Mesenteric fat pad (tissue), 1 donor: ENCODE measurements at places on chromosomes 6 and 20.

DNA sequence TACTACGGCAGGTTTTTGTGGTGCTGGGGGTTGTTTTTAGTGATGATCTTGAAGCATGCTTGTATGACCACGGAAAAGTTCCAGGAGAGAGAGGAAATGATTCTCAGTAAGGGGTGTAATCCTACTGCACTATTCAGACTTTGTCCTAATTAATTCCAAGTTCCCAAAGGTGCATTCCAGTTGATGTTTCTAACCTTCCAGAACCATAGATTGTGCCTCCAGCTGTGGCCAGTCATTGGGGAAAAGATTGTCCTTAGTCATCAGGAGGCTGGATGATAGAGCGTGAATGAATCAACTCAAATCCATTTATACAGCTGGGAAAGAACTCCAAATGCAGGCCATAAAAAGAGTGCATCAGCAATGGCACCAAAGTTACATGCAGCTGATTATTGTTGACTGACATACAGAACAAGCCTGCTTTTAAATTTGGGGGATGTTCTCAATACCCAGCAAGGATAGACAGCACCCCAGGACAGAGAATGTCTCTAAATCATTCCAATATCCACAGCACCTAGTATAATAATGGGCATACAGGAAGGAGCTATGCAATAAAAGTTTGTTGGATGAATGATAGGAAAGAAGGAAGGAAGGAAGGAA is 27.8 kb upstream of the PKHD1 start:
- no peak for DNase-seq

DNA sequence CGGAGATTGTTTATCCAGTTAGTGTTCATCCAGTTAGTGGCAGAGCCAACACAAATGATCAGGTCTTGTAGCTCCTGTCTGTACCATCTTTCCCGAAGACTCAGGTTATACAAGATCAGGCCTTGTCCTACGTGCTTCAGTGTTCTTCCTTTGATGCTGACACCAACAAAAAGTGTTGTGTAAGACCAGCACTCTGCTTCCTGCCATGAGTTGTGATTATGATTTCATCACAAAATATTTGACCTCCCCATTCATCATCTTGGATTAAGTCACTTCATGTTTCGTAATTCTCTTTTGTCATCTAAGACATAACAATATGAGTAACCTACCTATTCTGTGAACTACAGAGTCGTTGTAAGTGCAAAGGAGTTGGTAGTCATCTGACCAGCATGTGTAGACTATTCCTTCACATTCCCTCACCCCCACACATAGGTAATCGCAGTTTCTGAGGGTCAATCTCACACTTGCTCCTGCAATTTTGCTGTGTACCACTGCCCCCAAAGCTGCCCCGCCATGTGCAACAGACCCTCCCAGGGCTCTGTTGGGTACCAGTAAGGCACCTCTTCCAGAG is 135.6 kb upstream of the SLC22A23 start:
- DNase-seq = no peak

- DNase-seq = no peak
These were observed 122.7 kb upstream of the RNF24 start for GRCh38 chr20:4138056-4138455.

DNA sequence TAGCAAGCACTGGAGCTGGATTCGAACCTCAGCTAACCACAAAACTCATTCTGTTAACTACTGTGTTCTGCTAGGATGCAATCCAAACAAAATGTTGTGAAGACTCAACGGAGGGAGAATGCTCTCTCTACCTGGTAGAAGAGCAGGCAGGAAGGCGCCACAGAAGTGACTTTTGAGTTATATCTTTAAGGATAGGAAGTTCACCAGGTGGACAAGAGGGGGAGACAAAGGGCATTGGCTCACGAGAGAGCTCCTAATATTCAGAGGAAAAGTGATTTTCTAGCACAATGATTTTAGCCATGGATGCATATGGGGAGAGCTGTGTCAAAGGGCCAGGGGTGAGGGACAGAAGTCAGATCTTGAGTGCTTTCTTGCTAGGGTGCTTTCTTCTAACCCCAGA is 108.4 kb upstream of the MAFB start:
- DNase-seq = no peak

- DNase-seq = no peak
These were observed 9.0 kb downstream of the OR2B6 start for GRCh38 chr6:27966044-27966443.

DNA sequence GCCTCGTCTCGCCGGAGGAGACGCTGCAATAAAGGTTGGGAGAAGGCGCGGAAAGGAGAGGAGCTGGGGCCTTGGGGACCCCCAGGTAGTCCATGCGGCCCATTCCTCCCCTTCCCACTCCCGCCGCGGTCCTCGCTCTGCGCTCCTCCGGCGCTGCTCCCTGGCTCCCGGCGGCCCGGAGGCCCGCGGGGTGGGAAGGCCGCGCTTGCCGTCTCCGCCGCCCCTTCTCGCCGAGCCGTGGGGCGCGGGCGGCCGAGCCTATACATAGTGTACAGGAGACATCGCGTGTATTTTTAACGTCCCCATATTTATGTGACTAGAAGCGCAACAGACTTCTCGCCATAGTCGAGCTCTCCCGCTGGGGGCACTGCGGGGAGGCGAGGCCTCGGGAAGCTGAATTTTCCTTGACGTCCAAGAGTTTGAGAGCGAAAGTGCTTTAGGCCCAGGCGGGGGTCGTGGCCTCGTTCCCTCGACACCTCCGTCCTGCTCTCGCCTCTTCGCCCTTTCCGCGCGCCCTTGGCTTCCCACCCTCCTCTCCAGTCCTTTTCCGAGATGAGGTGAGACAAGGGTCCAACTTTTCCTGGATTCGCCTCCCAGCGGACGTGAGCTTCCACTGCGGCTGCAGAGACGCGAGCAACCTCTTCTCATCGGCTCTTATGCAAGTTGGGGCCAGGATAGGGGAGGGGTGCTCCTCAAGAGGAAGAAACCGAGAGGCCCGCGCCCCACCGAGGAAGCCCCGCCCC is 29.0 kb downstream of the SLC12A5 start:
- no peak for DNase-seq

DNA sequence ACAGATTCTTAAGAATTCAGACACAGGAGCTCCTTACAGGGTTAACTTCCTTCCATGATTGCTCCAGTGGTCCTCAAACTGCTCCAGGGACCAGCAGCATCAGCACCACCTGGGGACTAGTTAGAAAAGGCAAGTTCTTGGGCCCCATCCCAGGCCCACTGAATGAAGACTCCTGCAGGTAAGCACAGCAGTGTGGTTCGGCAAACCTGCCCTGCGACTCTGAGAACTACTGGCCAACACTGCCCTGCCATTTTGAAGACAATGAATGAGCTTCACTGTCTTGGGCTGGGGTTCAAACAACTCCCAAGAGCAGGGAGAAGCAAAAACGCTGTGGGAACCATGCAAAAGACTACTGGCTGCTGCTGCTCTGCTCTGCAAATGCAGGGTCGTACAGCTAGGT is 39.4 kb downstream of the SLC22A23 start:
- DNase-seq = no peak

- DNase-seq = no peak
These were observed 692.8 kb downstream of the EPM2A start for GRCh38 chr6:145042559-145042958.

GRCh38 chr6:164035900-164036485 is 621.5 kb downstream of the QKI start:
- DNase-seq = no peak

DNA sequence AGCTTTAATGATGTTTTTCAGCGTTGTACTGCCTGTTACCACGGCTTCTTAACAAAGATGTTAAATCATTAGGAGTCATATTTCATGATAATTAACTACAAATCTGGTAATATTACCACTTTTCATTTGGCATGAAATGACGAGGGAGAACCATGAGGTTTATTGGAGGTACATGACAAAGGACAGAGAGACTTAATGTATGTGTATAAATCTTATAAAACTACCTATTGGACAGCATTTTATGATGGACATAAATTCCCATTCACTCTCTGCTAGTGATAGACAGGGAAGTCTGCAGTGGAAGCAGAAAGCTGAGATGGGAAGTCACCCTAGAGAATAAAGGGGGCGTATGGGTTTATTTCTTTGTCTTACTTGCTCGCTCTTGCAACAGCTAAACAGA is 949.9 kb upstream of the FLRT3 start:
- DNase-seq = no peak

GRCh38 chr6:100462706-100463629 is 1.8 kb downstream of the SIM1 start:
- no peak for DNase-seq

- DNase-seq = no peak
These were observed 109.0 kb upstream of the TRAF3IP2 start for GRCh38 chr6:111714416-111715270.

DNA sequence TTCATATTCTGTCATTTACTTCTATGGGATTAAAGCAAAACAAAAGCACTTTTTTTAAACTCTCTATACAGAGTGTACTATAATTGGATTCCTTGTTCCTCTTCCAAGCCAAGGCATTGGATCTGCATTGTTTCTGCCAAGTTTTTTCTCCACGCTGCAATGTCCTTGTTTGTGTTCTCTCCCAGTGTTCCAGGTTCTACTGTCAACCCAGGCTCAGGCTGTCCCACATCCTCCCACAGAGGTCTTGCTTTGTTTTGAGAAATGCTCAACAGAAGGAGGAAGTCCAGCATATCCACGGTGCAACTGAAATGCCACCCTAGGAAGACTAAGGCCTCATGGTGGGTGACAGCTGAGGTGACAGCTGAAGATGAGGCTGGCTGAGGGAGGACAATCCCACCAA is 287.1 kb upstream of the PRDM1 start:
- no peak for DNase-seq

- no peak for DNase-seq
These were observed 68.9 kb upstream of the TBXT start for GRCh38 chr6:166236596-166236995.

- no peak for DNase-seq
These were observed 385.3 kb downstream of the EPM2A start for GRCh38 chr6:145349950-145350510.

DNA sequence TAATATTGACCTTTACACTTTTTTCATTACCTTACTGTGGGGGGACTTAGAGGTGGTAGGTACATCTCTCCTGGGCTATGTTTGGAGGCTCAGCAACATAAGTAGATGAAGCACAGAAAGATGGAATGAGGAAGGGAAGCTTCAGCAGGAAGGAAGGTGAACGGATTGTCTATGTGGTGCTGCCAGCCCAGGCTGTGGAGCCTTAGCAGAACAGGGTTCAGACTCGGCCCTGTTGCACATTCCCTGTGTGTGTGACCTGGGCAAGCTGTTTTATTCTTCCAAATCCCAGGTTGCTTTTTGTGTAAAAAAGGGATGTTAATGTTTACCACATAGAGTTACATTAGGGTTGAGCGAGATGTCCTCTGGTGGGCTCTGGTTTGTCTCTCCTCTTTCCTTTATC is 41.2 kb downstream of the ANKS1A start:
- DNase-seq = no peak

DNA sequence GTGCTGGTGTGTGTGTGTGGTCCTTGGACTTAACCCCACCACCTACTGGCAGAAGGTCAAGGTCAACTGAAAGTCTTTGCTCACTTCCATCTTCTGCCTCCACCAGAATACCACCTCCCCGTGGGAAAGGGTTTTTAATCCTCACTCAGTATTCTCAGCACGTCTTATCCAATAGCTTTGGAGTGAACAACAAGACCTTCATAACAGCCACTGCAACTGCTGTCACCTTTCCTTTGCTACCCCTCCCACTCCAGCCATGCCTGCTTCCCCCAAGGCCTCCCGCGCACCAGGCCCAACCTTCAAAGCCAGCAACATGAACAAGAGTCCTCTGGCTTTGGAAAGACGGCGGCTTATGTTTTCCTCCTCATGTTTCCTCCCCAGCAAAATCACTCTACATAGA is 787 bp upstream of the BTN2A2 start:
- DNase-seq = no peak

- no peak for DNase-seq
These were observed 420.1 kb upstream of the SLC35B3 start for GRCh38 chr6:8855411-8855810.

DNA sequence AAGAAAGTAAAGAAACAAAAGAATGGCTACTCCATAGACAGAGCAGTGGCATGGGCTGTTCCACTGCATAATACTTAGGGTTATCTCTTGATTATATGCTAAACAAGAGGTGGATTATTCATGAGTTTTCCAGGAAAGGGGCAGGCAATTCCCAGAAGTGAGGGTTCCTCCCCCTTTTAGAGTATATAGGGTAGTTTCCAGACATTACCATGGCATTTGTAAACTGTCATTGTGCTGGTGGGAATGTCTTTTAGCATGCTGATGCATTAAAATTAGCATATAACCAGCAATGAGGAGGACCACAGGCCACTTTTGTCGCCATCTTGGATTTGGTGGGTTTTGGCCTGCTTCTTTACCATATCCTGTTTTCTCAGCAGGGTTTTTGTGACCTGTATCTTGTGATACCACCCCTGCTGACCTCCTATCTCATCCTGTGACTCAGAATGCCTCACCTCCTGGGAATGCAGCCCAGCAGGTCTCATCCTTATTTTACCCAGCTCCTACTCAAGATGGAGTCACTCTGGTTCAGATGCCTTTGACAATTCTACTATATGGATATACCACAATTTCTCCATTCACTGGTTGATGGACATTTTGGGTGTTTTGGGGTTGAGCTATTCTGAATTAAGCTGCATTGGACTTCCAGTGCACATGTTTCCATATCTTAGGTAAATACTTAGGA is 280.6 kb downstream of the FARS2 start:
- DNase-seq = no peak

DNA sequence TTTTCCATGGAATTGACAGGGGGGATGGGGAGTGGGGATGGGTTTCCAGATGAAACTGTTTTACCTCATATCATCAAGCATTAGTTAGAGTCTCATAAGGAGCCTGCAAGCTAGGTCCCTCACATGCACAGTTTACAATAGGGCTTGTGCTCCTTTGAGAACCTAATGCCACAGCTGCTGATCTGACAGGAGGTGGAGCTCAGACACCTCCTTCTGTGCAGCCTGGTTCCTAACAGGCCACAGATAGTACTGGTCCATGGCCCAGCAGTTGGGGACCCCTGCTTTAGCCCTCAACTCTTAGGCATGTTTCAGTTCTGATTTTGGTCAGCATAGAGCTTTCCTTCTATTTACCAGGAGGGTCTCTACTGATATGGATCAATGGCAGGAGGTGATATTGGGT is 251.6 kb downstream of the LAMA2 start:
- no peak for DNase-seq

DNA sequence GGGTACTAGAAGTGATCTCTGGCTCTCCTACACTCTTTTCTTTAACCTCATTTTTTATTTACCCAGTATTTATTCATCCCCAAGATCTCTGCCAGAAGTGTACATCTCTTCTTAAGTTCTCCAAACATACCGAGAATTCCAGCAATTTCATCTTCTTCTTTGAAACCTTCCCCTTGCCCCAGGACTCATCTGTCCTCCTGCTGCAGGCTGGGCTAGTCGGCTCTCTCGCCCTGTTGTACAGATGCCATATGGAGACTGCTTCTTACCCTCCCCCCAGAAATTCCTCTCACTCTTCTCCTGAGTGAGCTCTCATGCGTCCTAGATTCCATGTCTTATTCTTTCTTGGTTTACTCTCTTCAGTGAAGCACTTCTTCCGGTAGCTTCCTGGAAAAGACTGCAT is 21.9 kb upstream of the PNRC1 start:
- no peak for DNase-seq

GRCh38 chr6:156434795-156435190 is 342.4 kb upstream of the ARID1B start:
- no peak for DNase-seq
